Endodermal cell (in vitro differentiated cells): ENCODE measurements at places on chromosomes 6 and 20. TPM values are rescaled to one million over a fixed set of nuclear protein-coding genes. Genes with fewer than 3 reads are reported as not detected.

DNA sequence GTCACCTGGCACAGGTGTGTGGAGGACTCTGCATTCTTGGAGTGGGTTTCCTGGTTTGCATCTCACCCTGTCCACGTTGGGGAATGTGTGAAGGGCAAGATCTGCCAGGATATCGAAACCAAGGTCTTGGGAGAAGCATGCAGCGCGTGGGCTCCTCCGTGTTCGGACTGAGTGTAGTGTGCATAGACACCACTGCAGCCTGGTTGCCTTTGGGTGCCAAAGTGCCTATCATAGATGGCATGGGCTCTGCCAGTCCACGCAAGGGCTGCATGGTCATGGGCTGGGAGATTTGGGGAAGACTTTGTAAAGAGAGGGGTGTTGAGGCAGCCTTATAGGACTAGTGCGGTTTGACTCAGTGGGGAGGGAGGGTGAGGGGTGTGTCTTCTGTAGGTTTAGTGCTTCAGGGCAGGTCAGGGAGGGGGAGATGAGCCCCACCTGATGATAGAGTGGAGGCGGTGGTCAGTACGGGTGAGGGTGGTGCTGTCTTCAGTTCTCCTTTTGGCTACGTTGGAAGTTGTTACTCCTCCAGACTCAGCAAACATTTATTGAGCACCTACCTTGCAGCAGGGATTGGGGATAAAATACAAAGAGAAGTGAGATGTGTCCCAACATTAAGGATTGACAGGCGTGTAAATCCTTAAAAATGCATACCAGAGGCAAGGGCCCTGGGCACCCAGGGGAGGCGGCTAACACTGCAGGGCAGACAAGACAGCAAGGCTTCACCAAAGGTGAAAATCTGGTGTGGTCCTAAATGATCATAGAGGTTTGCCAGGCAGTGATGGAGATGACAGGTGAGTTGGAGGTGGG is 28.3 kb downstream of the DUSP22 start:
- DNase-seq = no peak
- no peak overlapping the region for H3K4me3 ChIP-seq
- H3K27me3 ChIP-seq = no peaks in the 10 kb centered on the region
- no peaks in the 10 kb centered on the region for H3K36me3 ChIP-seq

DNA sequence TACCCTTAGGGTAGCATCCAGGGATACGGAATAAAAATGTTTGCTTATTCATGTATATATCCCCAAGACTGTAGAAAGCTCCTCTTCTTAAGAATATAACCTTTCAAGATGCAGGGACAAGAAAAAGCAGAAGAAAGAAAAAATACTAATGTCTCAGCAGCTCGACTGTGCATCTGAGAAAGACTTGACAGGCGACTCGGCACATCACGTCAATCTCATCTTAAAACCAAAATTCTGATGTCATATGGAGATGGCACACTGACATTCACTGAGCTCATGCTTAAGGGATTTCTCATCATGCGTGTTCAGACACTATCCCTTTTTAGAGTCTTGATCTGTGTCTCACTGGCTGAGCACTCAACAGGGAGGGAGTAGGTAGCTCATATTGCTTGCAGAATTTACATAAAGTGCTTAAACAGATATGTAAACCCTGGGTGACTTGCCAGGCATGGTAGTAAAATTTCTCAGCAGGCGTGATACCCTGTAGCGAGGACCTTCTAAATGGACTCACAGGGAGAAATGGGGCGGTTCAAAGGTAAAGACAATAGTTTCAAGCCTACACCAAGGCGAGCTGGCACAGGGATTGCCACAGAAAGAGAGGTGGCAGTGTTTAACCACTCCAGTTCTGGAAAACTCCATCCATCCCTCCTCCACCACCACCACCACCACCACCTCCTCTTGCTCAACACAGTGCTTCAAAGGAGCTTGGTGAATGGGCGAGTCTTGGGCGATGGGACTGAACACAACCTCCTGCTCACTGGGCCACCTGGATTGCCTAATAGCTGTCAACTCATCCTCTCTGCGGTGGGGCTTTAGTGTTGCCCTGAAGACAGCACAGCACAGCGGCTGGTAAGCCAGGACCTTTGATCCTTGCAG is 330.5 kb downstream of the TFAP2A start:
- no peaks in the 10 kb centered on the region for H3K27me3 ChIP-seq
- peak; percentile 65 for DNase-seq
- no peak overlapping the region for H3K4me3 ChIP-seq
- H3K36me3 ChIP-seq = no peaks in the 10 kb centered on the region
- H3K27ac ChIP-seq = no peak overlapping the region

DNA sequence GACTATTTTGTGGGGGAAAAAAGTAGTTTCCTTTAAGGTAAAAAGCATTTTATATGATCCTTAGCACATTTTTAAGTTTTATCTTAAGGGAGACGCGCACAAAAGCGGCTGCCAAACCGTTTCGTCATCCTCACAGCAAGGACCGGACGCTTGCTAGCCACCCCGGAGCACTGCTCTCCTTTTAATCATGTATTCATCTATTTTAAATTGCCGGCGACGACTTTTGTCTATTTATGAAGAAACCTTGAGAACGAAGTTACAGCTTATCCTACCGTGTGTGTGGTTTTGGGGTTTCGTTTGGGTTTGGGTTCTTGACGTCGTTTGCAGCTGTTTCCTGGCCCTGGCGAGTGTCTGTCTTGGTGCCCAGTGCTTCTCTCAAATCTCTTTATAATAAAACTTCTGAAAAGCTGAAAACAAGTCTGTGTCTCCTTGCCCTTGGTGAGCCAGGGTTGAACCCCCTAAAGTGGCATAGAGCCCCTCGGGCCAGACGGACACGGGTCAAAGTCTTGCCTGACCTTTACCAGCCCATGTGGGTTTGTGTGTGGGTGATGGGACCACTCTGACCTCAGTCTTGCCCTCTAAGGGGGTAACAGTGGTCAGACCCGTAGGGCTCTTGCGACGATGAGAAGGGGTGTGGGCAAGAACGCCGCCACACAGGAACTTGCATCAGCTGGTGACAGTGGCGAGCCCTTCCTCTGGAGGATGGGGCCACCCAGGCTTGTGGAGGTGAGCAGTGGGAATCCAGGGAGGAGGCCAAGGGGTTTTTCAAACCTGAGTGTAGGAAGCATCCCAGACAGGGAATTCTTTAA is 117.6 kb downstream of the JPH2 start:
- H3K4me1 ChIP-seq = no peaks in the 10 kb centered on the region
- no peaks in the 10 kb centered on the region for H3K27me3 ChIP-seq
- H3K27ac ChIP-seq = no peak overlapping the region
- no peaks in the 10 kb centered on the region for H3K36me3 ChIP-seq
- no peak overlapping the region for H3K4me3 ChIP-seq
- peak; percentile 26 for DNase-seq

- no peaks in the 10 kb centered on the region for H3K36me3 ChIP-seq
- no peaks in the 10 kb centered on the region for H3K27me3 ChIP-seq
- DNase-seq = no peak
- no peaks in the 10 kb centered on the region for H3K4me1 ChIP-seq
- no peak overlapping the region for H3K4me3 ChIP-seq
- no peak overlapping the region for H3K27ac ChIP-seq
Measured at GRCh38 chr20:16917636-16918035, 169.5 kb downstream of the OTOR start.

DNA sequence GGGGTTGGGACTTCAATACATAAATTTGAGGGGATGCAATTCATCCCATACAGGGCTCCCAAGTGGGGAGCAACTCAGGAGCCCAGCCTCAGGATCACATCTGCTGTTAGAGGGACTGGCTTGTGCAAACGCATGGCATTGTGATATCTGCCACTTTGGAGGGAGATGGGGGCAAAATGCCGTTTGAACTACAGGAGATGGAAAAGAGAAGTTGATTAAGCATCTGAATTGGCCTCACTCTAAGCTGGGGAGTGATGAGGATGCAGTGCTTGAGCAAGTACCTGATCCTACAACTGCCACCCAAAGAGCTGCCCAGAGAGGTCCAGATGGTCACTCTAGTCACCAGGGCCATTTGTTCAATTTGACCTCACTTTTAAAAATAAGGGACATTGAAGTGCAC is 2.0 kb downstream of the LY86 start:
- no peak overlapping the region for H3K27ac ChIP-seq
- no peaks in the 10 kb centered on the region for H3K4me1 ChIP-seq
- DNase-seq = no peak
- no peak overlapping the region for H3K4me3 ChIP-seq

DNA sequence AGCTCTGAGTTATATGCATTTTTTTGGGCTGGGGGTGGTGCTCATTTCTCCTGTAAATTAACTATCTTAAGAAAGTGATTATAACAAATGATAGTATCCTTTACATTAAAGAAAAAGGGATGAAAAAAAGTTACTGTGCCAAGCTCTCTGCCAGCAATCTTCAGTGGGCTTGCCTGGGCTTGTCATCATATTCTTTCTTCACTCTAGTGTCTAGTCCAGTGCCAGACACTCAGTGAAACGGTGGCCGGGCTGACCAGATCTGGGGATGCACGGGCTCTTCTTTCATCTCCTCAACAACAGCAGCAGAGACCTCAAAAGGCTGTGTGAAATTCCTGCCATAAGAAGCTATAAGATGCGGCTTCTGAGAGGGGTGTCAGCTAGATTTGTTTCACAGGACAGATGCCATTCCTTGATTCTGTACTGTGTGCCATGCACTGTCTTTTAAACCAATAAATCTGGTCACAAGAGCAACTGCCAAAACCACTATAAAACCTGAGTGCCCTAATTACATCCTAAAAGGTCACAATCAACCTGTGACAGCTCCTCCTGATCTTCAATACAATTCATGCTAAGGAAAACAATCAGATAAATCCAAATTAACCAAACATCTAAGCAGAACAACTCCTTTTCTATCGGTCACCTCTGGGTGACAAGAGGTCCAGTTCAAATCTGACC is 12.1 kb downstream of the EXOC2 start:
- DNase-seq = no peak
- H3K4me3 ChIP-seq = no peak overlapping the region
- no peaks in the 10 kb centered on the region for H3K36me3 ChIP-seq

GRCh38 chr20:51562027-51562331 is 19.5 kb upstream of the NFATC2 start:
- peak overlapping the region; percentile 84 for H3K4me3 ChIP-seq
- H3K4me1 ChIP-seq = peaks cover 6% of the 10 kb centered on the region
- no peak for DNase-seq
- no peaks in the 10 kb centered on the region for H3K36me3 ChIP-seq

DNA sequence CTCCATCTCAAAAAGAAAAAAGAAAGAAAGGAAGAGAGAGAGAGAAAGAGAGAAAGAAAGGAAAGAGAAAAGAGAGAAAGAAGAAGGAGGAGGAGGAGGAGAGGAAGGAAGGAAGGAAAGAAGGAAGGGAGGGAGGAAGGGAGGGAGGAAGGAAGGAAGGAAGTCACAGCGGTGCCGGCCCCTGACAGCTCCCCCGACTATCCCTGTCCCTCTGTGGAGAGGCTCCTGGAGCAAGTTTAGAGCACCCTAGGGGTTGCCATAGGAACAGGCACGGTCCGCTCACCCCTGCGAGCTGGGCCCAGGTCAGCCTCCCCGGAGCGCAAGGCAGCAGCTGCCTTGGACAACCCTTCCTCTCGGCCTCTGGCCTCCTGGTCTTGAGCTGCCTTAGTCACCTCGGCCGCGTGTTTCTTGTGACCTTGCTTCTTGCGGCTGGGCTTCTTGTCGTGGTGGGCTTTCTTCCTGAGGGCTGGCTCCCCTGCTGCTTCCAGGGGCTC is 6.8 kb downstream of the BNIP5 start:
- H3K4me3 ChIP-seq = no peak overlapping the region
- no peaks in the 10 kb centered on the region for H3K4me1 ChIP-seq
- no peaks in the 10 kb centered on the region for H3K36me3 ChIP-seq

DNA sequence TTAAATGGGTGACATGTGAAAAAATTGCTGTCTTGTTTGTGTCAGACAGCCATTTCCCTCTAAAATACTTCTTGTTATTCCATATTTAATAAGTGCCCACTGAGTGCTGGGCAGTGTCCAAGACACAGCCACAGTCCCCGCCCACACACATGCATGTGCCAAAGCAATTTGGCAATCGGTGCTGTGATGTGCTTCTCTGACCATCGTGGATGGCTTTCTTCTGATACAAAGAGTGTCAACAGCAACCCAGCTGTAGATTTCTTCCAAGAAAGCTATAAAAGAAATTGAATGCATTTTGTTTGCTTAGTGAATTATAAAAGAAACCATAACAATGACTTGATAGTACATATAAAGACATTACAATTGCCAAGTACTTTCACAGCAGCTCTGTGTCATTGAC is 140.5 kb upstream of the ATXN1 start:
- no peaks in the 10 kb centered on the region for H3K36me3 ChIP-seq
- H3K4me3 ChIP-seq = no peak overlapping the region
- H3K27me3 ChIP-seq = no peaks in the 10 kb centered on the region
- no peaks in the 10 kb centered on the region for H3K4me1 ChIP-seq

GRCh38 chr6:55578537-55579363 is at the start of gene HMGCLL1:
TSS of gene HMGCLL1 (minus strand) at chr6:55579192. CDS start at chr6:55579055, 137 bp downstream.
- no peak within 1 kb of the TSS for H3K27ac ChIP-seq
- peak within 1 kb of the TSS; percentile 81 for H3K4me3 ChIP-seq
- peak; percentile 92 for DNase-seq
- no peaks in the 10 kb centered on the region for H3K36me3 ChIP-seq
- H3K4me1 ChIP-seq = no peaks in the 10 kb centered on the region
- peaks cover 15% of the 10 kb centered on the region for H3K27me3 ChIP-seq

- no peak for DNase-seq
- peaks cover 2% of the 10 kb centered on the region for H3K4me1 ChIP-seq
- no peaks in the 10 kb centered on the region for H3K27me3 ChIP-seq
- H3K36me3 ChIP-seq = no peaks in the 10 kb centered on the region
Measured at GRCh38 chr6:16414205-16414604, 175.8 kb downstream of the GMPR start.

DNA sequence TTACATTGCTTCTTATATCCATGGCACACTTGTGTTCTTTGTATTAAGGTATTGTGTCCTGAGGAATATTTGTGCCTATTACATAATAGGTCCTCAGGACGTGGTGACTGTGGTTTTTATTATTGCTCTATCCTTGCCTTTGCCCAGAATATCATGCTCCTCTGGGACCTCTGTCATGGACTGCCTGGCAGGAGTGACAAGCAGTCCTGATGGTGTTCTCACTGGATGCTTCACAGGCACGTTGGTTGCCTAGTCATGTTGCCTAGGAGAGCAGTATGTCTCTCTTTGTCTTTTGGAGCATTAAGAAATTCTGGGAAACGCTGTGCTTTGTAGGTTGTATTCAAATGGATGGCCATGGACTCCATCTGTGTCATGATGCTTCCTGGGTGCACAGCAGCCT is 24.7 kb upstream of the MROH8 start:
- H3K27me3 ChIP-seq = no peaks in the 10 kb centered on the region
- H3K27ac ChIP-seq = peak overlapping the region; percentile 93
- no peak overlapping the region for H3K4me3 ChIP-seq

The AHCY gene
- 350 and 358 TPM in 2 replicates for total RNA-seq

The FAM184A gene
- total RNA-seq = 188 and 216 TPM in 2 replicates

The LTA gene
- not detected in 2 replicates for total RNA-seq
